ENCODE measurements at places on chromosomes 16 and 17.
A peak's percentile ranks its signal among the peaks of the same experiment; 100 is the strongest.

DNA sequence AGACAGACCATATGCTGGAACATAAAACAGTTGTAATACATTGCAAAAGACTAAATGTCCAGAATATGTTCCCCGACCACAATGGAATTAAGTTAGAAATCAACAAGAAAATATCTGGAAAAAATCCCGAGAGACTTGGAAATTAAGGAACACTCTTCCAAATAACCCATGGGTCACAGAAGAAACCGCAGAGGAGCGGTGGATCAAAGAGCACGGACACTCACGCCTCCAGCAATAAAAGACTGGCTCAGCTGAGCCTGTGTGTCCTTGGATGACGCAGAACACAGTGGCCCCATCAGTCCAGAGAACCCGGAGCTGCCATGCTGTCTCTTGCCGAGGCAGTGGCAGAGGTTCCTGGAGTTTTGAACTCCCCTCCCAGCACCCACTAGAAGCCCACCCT is 30.9 kb upstream of the FOXF1 start:
- DNase-seq, result no peak

DNA sequence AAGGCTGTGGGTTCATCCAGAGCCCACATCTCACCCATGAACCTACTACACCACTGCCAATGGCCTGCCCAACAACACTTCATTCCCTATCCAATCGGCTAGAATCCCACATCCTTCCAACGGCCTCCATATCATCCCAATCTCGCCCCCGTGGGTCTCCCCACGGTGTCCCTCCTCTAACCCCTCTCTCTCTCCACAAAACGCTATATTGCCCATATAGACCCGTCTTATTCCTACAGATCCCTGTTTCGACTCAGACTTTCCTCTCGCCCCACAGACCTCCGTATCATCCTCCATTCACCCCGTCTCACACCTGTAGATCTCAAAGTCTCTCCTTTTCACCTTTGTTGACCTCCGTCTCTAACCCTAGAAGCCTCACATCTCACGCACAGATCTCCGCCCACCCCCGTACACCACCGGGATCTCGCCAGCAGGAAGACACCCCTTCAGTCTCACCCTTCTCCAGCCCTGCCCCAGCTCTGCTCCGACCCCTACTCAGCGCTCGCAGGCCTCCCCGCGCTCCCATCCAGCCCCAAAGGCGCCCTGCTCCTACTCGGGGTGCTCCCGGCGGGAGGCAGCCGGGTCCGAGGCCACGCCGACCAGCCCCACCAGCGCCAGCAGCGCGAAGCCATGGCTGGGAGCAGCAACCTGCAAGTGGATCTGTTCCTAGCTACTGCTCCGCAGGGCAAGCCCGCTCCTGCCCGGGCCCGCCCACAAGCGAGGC is at the start of gene FDXR:
TSS of gene FDXR (minus strand) at position 682 of the 724 bp plus-strand sequence. CDS start at position 632, 50 bp downstream.
- no peak for DNase-seq

DNA sequence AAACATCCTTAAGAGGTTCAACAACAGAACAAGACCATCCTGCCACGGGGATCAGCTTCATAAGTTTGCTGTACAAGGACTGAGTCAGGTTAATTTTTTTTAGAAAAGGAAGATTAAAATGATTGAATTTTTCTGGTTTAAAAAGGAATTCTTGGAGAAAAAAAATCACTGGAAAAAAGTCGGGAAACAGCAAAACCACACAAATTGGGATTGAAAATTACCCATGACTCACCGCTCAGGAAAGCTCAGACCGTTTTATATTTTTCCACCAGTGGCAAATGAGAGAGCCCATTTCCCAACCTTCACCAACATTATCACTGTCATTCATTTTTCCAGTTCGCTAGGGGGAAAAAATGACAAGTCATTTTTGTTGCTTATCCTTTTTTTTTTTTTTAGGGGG is 46.6 kb downstream of the MRM3 start:
- DNase-seq, result no peak

- DNase-seq, result no peak
These were observed 74.4 kb downstream of the NETO2 start for GRCh38 chr16:47069313-47069712.

- peak; percentile 14 for DNase-seq
These were observed 79.6 kb upstream of the CDH11 start for GRCh38 chr16:65201511-65201910.

GRCh38 chr16:86319585-86320236 is 190.6 kb upstream of the FOXF1 start:
- DNase-seq, result no peak

- no peak for DNase-seq
These were observed 19.9 kb upstream of the PITPNM3 start for GRCh38 chr17:6576038-6576785.

DNA sequence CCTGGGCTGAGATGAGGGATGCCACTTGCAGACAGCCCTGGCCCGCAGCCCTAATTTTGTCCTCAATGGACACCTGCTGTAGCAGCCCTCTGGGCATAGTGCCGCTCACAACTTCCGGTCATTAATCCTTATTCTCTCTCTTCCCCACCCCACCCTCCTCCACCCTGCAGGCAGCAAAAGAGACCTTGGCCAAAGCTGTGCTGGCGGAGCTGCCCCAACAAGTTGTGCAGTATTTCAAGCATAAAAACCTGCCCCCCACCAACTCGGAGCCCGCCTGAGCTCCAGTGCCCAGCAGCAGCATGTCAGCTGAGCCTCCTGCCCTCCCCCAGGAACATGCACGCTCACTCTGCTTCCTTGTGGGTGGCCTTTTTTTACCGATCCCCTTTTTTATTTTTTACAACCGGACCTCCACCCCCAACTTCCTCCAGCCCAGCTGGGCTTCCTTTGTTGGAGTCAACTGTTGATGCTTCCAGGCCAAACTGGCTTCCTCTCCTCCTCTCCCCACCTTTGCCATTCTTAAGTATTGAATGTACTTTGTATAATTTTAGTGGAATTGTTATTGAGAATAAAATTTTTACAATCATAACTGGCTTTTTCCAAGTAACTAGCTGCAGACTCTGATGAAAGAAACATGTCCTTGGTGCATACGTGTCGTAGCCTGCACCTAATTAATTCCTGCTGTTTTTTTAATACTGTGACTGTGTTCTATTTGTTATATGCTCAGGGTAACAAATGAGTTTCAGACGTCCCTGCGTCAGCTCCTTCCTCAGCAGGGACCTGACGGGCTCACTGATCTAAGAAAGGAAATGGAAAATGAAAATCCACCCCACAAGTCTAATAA is 38.2 kb downstream of the PSME3IP1 start:
- no peak for DNase-seq

DNA sequence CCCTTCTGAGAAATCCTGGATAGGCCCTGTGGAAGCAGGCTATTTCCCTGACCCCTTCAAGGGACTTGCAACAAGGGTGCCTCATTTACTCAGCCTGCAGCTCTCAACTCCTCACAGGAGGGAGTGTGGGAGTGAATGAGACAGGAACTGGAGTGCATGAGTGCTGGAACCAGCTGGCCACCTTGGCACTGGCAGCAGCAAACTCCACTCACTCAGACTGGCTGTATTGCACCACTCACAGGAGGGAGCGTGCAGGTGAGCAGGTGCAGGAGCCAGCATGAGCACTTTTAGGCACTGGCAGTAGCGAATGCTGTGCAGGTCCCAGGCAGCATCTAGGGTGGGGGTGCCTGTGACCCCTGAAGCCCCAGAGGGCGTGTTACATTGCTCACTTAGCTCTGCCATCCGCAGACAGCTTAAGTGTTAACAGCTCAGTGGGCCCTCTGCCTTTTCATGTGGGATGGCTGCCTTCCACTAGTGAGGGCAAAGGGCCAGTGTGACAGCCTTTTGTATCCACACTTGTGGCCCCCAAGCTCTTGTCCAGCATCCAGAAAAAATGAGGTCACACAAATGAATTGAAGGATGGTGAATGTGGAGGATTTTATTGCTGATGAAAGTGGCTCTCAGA is 11.0 kb upstream of the ZNHIT3 start:
- no peak for DNase-seq

DNA sequence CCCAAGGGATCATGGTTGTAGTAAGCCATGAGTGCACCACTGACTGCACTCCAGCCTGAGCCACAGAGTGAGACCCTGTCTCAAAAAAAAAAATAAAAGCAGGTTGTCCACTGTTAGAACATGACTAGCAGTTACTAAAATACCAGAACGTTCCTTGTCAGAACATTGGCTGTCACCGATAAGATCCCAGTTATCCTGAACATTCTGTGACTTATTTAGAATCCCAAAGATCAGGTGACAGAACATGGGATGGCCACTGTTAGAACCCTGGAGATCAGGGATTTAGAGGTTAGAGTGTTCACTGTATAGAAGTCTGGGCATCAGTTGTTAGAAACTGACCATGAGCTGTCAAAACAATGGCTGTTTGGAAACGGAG is 8.6 kb downstream of the CES4A start:
- DNase-seq, result no peak

GRCh38 chr16:31853291-31853690 is 20.3 kb upstream of the ZNF267 start:
- no peak for DNase-seq

GRCh38 chr17:50511058-50511457 is 2.8 kb downstream of the MYCBPAP start:
- DNase-seq, result no peak

DNA sequence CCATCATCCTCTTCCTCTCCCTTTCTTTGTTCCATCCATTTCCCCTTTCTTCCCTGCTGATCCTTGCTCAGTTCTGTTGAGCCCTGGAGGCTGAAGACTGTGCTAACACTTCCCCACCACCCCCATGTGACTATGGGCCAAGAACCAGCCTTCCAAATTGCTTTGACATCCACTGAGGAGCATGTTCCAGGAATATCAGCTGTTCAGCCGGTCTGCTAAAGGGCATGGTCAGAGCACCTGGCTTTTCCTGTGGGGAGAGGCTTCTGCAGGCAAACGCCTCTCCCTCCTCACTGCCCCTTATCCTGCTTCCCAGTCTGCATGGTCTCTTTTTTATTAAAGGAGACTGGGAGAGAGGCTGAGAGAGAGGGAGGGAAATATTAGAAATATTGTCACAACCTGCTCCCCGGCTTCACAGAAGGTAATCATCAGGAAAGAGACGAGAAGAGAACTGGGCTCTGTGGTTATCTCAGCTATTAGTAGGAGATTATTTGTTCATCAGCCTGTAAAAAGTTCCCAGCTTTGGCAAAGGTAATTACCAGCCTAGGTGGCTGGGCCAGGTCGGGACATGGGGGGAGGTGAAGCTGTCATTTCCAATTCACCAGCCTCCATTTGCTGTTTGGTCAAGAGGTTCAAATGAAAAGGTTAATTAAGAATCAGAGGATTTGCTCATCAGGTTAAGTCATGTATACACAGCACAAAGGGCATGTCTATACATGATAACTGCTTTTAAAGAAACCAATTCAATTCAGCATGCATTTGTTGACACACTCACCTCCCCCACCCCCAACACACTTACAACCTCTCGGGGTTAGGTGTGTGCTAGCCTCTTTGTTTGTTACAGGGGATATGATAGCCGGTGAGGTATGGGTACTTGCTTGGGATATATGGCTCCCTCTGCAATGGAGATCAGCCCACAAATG is 83.7 kb upstream of the CRHR1 start:
- no peak for DNase-seq

DNA sequence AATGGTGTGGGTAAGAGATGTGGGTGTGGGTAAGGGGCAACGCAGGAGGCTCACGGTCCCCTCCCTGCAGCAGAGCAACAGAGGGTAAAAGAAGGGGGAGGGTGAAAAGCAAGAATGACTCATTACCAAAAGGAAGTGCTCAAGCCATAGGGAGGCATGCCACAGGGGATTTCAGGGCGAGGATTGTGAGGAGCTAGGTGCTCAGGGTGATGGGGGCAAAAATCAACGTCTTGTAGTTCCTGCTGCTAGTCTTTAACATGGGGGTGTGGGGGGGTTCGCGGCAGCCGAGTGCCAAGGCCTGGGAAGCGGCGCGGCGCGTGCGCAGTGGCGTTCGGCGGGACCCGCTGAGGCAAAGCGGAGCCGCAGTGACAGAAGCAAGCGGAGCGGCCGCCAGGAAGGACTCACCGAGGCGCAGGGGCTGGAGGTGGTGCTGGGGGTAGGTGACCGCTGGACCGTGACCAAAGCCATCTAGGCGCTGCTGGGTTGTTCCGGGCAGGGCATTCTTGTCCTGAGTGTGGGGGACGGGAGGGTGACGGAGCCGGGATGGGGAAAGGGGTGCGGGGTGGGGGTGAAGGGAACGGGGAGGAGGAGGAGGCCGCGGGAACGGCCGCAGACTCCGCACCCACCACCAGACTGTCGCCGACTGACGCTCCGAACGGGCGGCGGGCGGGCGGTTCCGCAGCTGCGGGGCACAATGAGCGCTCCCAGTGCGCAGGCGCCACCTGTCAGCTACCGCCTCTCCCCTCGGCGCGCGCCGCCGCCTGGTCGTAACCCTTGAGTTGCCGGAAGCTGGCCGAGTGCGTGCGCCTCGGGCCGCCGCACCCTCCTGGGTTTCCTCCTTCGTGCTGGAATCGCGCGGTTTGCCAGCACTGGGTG is at the start of gene SSH2:
TSS of gene SSH2 (minus strand) at position 696 of the 876 bp plus-strand sequence. CDS start at position 468, 228 bp downstream.
- peak; percentile 96 for DNase-seq

DNA sequence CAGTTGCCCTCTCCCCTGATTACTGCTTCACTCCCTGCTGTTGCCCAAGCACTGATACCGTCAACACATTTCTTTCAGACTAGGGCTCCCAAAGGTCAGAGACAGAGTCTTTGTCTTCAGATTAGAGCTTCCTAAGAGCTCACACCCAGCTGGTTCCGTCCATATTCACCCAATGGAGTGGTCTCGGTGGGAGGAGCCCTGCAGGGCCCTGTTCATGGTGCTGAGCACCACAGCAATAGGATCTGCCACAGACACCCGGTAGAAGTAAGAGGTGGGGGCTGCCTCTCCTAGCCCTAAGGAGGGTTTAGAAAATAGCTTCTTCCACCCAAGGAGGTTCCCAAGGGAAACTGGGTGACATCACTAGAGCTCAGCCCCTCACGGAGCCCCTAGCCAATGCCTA is 128.3 kb downstream of the CCDC144A start:
- no peak for DNase-seq

- DNase-seq, result no peak
These were observed 2.0 kb downstream of the CDIP1 start for GRCh38 chr16:4536391-4537106.

DNA sequence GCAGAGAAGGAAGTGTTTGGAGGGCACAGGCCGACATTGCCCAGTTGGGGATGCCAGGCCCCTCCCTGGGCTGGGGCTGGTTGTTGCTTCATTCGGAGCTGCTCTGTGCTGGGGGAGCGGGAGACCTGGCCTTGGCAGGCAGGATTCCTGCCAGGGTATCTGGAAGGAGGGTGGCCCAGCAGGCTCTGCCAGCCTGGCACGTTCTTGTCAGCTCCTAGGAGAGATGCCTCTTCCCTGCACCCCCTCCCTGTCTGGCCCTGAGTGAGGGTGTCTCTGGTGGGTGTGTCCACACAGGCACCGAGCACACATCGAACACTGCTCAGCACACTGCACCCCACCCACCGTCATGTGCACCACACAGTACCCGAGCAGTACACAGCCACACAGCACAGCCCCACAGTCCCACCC is 35.2 kb downstream of the ARHGAP23 start:
- DNase-seq, result no peak

DNA sequence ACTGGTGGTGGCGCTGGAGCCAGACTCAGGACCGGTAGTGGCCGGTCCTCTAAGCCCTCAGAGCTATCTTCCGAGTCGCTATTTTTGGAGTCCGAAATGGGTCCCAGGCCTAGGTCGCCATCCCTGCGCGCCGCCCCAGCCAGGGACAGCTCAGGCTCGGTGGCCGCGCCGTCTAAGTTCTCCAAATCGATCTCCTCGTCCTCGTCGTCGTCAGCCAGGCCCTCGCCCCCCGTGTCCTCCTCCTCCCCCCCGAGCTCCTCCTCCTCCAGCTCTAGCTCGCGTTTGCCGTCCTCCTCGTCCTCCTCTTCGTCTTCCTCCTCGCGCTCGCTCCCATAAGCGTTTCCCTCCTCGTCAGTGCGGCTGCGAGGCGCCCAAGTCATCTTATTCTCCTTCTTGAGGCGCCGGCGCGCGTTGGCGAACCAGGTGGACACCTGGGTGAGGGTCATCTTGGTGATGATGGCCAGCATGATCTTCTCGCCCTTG is 1.6 kb downstream of the IRX3 start:
- DNase-seq, result no peak

- peak; percentile 72 for DNase-seq
These were observed 45.0 kb downstream of the SOST start for GRCh38 chr17:43713494-43714162.

Measured in stomach (tissue), 19 donors.